ENCODE measurements at places on chromosomes 1 and 21.

DNA sequence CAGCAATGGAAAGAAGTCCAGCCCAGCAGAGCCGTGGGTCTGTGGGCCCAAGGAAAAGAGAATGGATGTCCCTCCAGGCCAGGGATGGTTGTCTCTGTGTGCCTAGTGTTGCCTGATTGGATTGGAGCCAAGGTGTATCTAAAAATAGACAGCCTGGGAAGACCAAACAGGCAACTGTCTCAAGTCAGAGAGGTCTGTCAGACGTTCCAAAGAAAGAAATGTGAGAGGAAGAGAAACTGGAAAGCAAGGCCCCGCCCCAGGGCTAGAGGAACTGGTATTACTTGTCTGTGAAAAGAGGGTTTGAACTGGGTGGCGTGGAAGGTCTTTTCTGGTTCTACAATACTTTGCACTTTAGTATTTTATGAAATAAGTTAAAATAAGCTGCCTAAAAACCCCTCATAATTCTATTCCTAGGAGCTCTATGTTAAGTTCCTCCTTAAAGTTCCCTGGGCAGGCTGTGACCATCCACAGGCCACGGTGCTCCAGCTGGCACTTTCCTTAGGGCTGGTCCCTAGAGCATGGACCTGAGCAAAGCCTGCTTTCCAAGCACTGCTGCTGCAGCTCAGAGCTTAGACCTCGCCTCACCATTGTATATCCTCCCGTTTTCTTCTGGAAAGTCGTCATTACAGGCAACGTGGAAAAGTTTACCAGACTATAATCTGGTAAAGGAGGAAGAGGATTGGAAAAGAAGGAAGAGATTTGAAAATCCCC, 151.6 kb downstream of the DISC1 start:
- DNase-seq, result peak; percentile 61

DNA sequence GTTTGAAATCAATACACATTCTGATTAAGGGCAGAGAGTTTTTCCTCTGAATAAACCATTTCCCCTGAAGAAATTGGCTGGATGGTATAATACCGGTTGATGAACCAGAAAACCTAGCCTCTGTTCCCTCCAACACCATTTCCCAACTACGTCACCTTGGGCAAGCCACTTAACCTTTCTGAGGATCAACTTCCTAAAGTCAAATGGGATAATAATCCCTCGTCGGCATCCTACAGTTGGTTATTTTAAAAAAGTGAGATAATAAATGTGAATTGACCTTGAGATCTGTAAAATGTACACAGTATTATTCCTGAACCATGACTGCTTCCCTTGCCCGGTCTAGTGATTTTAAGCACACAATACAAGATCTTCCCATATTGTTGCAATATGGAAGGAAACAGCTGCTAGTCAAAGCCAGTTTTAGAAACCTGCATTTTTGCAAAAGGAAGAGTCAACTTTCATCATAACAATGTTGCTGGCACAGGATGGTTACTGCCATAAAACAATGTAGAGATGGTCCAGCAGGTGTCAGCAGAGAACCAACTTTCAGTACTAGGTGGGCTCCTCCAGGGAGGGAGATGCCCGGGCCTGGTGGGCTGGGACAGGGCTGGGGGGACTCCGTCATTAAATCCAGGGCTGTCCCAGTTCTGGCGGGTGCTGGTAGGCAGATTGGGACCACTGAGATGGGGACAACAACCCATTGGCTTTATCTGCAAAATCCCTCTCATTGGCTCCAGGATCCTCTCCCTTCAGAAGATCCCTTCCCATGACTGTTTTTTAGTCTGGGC, 5.2 kb upstream of the HLX start:
- peak; percentile 42 for DNase-seq

DNA sequence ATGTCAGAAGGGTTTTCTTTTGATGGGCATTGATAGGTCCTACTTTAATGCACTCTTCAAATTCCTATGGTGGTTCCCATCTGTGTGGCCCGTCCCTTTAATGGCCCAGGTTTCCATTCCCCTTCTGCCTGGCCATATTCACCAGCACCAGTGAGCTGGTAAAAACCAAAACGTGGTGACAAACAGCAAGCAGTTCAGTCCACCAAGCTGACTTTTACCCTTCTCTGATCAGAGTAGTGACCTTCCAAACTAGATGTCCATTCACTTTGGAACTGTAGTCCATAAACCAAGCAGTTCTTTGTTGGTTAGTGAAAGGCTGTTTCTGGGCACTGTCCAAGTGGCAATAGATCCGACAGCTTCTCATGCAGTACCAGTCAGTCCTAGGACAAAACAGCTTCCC, 60.5 kb downstream of the SMYD2 start:
- DNase-seq, result no peak

DNA sequence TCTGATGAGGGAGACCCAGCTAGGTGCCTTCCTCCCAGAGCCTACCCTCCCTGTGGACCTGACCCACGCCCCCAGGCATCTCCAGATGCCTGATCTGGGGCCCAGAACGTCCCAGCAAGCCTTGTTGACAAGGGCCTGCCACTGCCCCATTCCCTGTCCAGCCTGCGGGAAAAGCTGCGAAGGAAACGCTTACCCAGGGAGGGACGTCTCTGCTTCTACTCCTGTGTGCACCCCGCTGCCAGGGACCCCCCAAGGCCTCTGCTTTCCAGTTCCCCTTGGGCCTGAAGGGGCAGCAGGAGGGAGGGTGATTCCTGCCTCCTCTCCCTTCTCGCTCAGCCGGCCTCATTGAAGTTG, 11.6 kb upstream of the CLSTN1 start:
- no peak for DNase-seq

GRCh38 chr21:16002874-16003466, 273.2 kb downstream of the USP25 start:
- DNase-seq, result no peak

GRCh38 chr1:2429780-2430591, 17.6 kb upstream of the PEX10 start:
- DNase-seq, result no peak

- DNase-seq, result no peak
These were observed 81.2 kb upstream of the ABCD3 start for GRCh38 chr1:94336991-94337390.

DNA sequence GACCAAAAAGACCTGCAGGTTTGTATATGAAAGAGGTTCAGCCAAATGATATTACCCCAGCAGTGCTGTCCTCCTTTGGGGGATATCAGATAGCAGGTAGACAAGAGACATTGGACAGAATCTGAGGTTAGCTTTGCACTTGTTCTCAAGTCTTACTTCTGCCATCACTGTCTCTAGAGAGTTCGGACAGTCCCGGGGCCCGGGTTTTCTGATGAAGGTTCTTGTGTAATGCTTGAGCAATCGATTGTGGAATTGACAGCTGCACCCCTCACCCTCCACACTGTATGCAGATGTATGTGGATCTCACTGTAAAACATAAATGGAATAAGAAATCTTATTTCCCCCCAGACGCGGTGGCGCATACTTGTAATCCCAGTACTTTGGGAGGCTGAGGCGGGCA, 56.2 kb upstream of the MORC3 start:
- DNase-seq, result peak; percentile 56

DNA sequence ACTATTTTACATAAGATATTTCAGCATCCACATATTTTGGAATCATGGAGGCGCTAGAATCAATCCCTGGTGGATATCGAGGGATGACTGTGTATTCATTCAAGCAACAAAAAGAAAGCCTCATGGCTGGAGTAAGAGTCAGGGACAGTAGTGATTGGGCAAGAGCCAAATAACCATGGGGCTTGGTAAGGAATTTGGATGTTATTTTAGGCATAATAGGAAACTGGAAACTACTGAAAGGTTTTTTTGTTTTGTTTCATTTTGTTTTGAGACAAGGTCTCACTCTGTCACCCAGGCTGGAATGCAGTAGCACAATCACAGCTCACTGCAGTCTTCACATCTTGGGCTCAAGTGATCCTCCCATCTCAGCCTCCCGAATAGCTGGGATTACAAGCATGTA, 33.8 kb upstream of the EYA3 start:
- DNase-seq, result no peak

DNA sequence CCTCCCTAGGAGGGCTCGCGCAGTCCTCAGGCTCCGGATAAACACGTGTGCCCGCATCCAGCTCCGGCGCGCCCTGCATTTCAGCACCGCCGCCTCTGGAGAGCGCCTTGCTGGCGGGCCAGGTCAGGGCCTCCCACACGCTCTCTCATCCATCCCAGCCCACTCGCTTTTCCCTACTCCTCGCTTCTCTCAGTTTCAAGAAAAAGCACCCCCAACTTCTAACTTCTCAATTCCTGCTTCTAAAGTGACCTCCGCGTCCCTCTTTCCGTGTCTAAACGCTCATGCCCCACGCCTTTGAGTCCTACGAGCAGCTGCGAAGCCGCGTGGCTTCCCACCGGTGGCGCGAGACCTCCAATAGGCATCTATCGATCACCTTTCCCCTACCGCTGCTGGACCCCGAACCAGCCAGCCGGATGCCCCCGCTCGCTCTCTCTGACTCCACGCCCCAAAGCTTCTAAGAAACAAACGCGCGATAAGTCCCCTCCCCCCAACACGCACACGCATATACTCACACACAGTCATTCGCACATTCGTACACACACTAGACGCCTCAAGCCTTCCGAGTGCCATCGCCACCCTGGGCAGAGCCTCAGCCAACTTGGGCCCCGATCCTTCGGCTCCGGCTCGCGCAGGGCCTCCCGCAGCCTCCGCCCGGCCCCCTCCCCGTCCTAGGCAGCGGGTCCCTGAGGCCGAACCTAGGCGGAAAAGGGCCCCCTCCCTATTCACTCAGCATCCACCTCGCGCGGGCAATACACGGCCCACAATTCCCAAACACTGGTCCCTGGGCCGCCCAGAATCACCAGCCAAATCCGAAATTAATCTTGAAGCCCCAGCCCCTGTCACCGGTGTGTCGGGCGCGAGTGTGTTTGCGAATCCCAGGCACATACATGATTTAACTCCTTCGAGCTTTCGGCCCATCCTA, 1.1 kb downstream of the NMNAT2 start:
- DNase-seq, result peak; percentile 82

DNA sequence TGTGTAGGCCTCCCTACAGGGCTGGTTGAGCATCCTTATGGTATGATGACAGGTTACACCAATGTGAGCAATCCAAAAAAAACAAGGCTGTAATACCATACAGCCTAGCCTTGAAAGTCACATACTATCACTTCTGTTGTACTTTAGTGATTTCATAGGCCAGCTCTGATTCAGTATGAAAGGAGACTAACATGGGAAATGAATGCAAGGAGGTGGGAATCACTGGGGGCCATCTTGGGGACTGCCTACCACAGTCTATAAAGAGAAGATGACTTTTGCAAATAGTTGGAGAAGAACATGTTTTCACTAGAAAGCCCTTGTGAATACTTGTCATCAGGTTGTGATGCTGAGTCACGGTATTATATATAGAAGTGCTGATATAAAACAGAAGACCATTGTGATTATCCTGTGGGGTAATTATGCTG, 270.7 kb downstream of the S1PR1 start:
- DNase-seq, result no peak

GRCh38 chr1:246591047-246591446, 24.8 kb downstream of the CNST start:
- no peak for DNase-seq
